GOT3 (cell line): ENCODE measurements at places on chromosomes 1 and 21.

GRCh38 chr1:54046671-54047383 lies 6.2 kb downstream of the TMEM59 start:
- no peak for DNase-seq

- no peak for DNase-seq
Observed at GRCh38 chr1:9149151-9149550, 20.2 kb upstream of the GPR157 start.

GRCh38 chr21:43910460-43910859 lies 45.4 kb downstream of the AGPAT3 start:
- no peak for DNase-seq

DNA sequence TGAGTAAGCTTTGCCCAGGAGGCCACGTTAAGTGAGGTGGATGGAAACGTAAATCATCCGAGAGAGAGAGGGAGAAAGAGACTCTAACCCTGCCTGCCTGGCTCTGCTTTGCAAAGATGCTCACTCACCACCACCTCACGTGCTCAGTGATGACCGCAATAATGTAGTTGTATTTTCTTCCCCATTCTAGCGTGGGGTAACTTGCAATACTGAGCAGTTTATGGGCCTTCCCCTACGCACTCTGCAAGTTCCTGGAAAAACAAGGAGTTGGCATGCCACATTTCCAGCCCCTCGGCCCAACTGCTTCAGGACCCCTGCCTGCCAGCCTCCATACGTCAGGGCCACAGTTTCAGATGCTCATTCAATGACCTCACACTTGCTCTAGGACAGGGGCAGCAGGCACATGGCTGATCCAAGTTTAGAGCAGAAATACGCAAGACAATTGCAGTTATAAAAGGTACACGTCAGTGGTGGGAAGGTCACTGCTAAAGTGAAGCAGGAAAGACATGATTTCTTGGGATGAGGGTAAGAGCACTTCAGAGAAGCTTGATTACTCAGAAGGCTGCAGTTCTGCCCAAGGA lies 112.5 kb upstream of the RAB4A start:
- no peak for DNase-seq

DNA sequence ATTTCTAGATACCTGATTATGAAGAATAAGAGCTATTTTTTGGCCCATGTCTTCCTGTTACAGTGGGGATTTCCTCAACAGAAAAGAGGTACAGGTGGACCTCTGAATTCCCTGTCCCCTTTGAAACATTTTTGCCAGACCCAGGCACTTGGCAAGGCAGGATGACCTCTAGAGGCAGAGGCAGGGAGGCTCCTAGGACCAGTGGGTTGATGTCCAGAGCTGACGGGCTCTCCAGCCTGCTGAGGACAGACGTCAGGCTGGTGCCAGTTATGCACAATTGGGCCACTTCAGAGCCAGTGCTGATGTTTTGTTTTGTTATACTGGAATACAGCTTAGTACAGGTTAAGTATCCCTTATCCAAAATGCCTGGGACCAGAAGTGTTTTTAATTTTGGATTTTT lies 18.5 kb upstream of the A3GALT2 start:
- no peak for DNase-seq

DNA sequence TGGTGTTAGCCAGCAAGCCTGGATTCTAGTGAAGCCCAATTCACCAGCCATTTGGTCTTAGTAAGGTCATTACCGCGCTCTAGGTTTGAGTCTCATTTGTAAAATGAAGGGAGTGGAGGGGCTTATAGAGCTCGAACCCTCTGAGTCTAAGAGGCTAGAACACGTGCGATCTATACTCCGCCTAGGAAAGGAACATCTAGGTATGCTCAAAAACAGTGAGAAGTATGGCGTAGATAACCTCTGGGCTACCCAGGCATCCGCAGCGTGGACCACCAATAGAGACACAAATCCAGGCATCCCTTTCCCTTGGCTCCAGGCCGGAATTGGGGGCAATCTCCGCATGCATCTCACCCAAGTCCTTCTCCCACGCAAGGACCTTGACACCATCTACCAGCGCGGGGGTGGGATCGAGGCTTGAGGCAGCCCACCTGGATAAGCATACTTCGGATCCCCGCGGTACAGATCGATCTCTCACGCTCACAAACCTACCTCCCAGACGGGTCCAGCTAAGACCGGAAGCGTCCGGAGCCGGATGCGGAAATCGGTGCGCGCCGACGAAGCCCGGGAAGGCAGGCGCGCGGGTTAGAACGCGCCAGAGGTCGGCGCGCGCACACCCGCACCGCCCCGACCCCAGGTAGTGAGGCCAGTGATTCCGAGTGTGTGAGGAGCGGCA lies at the start of gene METTL25B:
METTL25B (plus strand) TSS at position 544 of the 673 bp plus-strand sequence. CDS start 636 bp downstream, outside the sequence.
- DNase-seq = no peak

DNA sequence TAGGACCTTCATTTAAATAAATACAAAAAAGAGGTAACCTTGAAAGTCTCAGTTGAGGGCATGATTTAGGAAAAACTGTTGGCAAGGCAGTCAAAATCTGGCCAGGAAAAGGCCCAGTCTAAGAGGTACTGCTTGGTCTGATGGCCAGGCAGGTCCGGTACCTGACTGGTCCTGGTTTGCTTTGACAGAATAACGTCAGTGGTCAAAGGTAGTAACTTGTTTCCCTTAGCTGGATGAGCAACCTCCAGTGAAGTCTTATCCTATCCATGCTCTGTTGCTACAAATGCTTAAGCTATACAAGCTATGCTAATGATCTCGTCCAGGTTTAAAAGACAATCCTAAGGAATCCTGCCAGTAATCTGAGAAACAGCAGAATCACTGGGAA lies 85.0 kb downstream of the PGBD5 start:
- DNase-seq = no peak

DNA sequence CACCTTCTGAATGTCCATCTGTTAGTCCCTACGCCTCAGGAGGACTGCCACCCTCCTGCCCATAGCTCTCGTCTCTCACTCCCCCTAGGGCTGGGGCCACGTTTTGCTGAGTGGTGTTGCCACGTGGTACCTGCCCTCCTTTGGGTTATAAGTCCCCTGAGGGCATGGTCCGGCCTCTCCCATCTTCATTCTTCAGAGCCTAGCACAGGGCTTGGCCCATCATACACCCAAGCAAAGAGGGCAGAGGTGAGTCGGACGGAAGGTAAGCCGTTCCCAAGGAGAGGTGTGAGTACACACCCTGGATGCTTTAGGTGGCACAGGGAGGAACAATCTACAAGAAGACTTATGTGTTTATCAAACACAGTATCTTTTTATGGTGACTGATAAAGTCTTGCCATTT lies 10.9 kb downstream of the PADI2 start:
- DNase-seq = no peak

DNA sequence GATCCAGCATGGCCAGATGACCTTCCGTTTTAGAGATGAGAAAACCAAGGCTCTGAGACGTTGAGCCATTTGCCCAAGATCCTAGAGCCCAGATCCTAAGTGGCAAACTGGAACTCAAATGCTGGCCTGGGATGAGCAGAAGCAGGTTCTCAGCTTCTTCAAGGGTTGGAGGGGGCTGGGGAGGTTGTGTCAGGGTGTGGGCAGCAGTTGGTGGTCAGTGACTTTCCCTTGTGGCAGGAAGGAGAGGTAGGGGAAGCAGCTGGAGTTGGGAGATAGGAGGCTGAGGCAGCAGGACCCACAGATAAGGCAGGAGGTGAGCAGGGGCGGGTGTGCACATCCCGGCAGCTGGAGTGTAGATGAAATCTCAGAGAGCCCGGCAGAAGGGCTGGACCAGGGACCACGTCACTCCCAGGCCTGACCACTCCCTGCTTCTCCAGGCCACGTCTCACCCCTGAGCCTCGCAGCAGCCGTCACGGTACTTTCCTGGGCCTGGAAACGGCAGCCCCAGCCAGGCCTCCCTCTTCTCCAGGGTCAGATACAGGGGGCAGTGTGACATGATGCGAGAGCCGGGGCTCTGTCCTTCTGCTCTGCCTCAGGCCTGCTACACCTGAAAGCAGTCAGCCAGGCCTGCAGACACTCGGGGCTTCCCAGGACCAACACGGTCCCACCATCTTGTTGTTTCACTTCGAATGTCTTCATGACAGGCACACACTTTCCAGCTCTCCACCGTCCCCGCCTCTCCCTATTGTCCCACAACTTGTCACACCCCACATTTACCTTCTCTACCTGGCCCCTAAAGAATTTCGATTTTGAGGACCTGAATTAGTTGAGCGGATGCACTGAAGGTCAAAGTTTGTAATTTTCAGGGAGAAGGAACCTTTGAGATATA lies 11.5 kb upstream of the LAPTM5 start:
- no peak for DNase-seq
